Right ventricle myocardium superior (tissue), 1 donor: ENCODE measurements at places on chromosomes 3 and 15. TPM values are rescaled to one million over a fixed set of nuclear protein-coding genes. Genes with fewer than 3 reads are reported as not detected.

GRCh38 chr3:142817897-142818296 lies 71.0 kb downstream of the PCOLCE2 start:
- no peak for DNase-seq

- no peak for DNase-seq
Measured at GRCh38 chr3:81778678-81779182, 17.3 kb upstream of the GBE1 start.

DNA sequence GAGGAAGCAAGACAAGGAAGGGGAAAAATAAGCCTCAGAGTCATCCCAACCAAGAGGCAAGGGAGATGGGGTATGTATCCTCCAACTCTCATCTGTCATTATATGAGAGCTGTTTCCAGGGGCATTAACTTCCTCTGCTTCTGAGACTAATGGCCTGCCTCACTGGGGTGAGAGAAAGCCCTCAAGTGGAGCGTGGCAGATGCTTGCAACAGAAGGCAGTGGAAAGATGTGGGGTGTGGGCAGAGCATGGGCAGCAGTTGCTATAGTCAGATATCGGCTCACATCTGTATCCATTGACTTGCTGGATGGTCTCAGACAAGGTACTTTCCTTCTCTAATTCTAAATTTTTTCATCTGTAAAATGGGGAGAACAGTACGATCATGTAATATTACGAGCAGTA lies 81.7 kb upstream of the PLCL2 start:
- DNase-seq: no peak

DNA sequence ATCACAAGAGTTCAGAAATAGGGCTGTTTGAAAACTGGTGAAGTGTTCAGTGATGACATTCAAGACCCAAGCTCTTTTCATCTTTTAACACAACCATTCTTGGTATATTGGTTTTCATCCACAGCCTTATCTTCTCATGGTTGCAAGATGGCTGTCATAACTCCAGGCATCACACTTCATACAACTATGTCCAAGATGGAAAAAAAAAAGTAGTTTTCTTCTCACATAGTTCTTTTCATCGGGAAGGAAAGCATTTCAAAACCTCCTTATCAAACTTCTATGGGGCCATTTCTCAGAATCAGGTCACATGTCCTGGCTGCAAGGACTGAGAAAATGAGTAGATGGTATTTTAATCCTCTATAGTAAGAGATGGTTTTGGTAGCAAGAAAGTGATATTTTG lies 21.1 kb upstream of the MFSD1 start:
- no peak for DNase-seq

- DNase-seq: no peak
Measured at GRCh38 chr3:27910456-27910855, 188.3 kb upstream of the EOMES start.

- DNase-seq: no peak
Measured at GRCh38 chr3:161848376-161848775, 351.8 kb downstream of the OTOL1 start.

Gene IL12A
- total RNA-seq: 0.91 TPM

Gene CPN2
- 2.4 TPM for total RNA-seq
